ENCODE measurements at places on chromosomes 12 and 14.

- no peak for DNase-seq
Observed at GRCh38 chr12:89484470-89484869, 40.1 kb downstream of the GALNT4 start.

- no peak for DNase-seq
Observed at GRCh38 chr14:102793531-102794328, 16.5 kb downstream of the TRAF3 start.

DNA sequence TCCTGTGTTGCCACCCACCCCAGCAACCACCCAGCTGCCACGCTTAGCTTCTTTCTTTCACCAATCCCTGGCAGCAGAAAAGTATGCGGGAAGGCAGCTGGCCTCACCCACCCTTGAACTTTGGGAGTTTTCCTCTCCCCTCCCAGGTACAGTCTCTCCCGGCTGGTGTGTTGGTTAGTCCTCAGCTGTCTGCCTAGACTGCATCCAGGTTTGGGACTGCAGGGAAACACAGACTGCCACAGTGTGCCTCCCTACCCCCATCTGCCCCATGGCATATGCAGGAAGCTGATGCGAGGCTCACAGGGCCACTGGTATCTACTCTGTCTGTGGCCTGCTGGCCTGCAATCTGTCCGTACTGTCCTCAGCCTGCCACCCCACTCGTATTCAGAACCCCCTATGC, 2.1 kb downstream of the CD9 start:
- DNase-seq = no peak

- no peak for DNase-seq
Observed at GRCh38 chr12:91105807-91106206, 5.5 kb downstream of the LUM start.

GRCh38 chr12:81596558-81596957, 162.6 kb downstream of the PPFIA2 start:
- no peak for DNase-seq

GRCh38 chr12:83700838-83701237, 1014.1 kb downstream of the TMTC2 start:
- no peak for DNase-seq

DNA sequence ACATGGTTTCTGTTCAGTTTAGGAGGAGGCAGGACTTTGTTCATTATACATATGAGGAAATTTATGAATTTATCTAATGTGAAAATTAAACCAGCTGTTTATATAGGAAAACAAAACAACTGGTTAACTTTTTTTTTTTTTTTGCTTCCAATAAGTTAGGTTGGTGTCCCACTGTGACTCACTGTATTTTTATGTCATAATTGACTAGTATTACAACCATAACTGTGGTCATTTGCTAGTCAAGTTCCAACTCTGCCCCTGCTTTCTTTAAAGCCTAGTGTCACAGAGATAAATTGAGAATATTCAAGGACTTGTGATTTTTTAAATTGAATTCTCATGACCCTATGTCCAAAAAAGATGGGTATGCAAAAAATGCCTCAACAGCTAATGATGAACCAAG, 227.7 kb downstream of the BCAT1 start:
- DNase-seq = no peak

DNA sequence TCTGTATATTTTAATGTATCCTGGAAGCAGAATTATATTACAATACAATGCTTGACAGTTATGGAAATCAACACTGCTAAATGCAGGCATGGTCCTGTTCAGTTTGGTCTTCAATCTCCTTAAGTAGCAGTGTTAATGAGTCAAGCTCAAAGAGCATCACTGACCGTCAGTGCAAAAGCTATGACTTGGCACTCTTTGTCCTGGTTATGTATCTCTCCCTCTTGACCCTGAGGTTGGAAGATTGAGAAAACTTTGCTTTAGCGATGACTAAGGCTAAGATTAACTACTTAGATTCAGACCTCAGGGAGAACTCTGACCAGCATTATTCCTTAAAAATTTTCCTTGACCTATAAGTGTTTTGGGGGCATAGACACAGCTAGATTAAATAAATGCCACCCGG, 10.9 kb downstream of the CLEC7A start:
- DNase-seq = no peak

DNA sequence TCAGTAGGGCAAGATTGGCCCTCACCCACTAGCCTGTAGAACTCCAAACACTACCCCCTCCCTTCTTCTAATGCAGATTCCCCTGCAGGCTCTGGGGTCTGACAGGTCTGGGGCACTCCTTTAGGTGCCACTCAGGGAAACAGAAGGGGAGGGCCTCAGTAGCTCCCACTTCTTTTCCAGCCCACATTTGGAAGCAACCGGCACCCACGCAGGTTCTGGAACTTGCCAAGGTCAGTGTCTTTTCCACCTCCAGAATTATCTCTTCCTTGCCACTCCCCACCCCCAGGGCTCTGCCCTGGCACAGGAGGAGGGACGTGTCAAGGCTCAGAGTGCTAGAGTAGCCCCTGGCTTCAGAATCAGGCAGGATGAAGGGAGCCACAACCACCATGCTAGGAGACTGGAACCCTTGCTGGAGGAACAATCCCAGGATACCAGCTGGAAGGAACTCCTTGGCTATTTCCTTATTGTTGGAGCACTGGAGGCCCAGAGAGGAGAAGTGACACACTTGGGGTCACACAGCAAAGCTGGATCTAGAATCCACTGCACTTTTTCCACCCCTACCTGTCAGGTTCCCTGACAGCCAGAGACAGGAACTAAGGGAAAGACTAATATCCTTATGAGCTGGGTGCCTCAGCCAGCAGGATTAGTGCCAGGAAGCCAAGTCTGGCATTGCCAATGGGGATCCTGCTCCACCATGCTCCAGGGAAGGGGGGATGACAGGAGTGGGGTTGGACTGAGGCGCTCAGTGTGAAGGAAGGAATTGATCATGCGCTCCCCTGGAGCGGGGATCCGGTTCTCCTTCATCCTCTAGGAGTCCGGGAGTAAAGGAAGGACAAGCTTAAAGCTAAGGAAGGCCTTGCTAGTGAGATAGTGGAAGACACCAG, 1.8 kb upstream of the FIGNL2 start:
- no peak for DNase-seq

- no peak for DNase-seq
Observed at GRCh38 chr14:29463727-29464395, 463.8 kb downstream of the PRKD1 start.

- no peak for DNase-seq
Observed at GRCh38 chr12:32446316-32447119, 47.2 kb downstream of the FGD4 start.

GRCh38 chr12:28602786-28603185, 412.5 kb downstream of the CCDC91 start:
- no peak for DNase-seq

Measured in CD4-positive, alpha-beta T cell treated with Interleukin-6 at 100 ng/mL for 8 hours (primary cell).